Ascending aorta (tissue), 2 donors: ENCODE measurements at places on chromosomes 16 and 17. TPM values are rescaled to one million over a fixed set of nuclear protein-coding genes. Genes with fewer than 3 reads are reported as not detected.
A peak's percentile ranks its signal among the peaks of the same experiment; 100 is the strongest.

Gene SLC16A6
- total RNA-seq, result not detected

DNA sequence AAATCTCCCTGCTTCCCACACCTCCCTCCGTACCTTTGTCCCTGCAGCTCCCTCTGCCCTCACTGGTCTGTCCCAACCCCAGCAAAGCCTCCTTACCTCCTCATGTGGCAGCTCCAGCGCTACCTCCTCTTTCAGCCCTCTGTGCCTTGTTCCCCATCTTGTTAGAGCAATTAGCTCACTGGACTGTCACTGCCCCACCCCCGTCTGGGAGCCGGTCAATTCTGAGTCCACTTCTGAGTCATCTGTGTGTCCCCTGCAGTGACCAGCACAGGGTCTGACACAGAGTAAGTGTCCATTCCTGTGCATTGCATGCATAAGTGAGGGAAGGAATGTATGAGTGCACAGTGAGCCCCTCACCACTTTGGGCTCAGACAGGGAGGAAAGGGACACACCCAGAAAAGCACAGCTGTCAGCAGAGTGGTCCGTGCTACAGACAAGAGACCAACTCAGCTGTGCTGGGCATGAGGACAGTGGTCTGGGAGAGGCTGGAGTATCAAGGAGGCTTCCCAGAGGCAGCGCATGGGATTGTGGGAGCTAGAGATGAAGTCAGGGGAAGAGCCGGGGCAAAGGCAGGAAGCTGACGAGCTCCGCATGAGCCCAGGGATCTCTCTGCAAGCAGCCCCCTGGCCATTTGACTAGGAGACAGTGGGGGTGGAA, 45.9 kb downstream of the PITPNM3 start:
- DNase-seq, result no peak
- no peaks in the 10 kb centered on the region for H3K27me3 ChIP-seq
- no peak overlapping the region for H3K4me3 ChIP-seq
- H3K36me3 ChIP-seq, result no peaks in the 10 kb centered on the region
- no peak overlapping the region for H3K27ac ChIP-seq
- H3K4me1 ChIP-seq, result no peaks in the 10 kb centered on the region

Gene NHERF2
- total RNA-seq, result 123 TPM

DNA sequence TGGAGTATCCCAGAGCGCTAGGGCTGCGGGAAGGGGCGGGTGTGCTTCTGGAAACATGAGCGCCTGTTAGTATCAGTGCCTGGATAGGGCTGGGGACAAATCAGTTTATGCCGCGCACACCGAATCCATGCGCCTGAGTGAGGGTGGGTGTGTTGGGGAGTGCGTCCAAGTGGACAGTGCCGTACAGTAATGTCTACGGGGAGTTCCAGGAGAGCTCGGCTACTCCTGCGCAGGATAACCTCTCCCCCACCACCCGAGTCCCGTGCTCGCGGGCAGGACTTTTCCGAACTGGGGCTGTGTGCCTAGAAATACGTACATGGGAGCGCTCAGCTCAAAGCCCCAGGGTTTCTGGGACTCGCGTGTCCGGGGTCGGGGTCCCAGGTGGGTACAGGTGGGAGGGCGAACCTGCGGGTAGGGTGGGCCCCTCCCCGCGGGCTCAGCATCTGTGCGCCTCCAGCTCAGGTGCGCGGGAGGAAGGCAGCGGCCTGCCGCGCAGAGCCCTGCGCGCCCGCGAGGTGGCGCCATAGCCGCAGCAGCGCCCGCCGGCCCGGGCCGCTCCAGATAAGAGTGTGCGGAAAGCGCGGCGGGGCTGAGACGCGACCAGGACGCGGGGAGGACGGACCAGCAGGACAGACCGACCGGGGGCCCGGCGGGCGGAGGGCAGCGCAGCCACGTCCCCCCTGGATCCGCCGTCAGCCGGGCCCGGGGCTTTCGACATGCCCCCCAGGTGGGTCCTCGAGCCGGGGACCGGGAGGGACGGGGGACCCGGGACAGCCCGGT, at the start of gene HIC1:
Gene HIC1, plus strand, starts transcription at position 592 of the 780 bp plus-strand sequence. CDS start 1,588 bp downstream, outside the sequence.
- DNase-seq, result no peak
- peaks cover 29% of the 10 kb centered on the region for H3K4me1 ChIP-seq
- H3K36me3 ChIP-seq, result peaks cover 4% of the 10 kb centered on the region
- peak within 1 kb of the TSS; percentile 57 for H3K4me3 ChIP-seq
- H3K27me3 ChIP-seq, result no peaks in the 10 kb centered on the region

DNA sequence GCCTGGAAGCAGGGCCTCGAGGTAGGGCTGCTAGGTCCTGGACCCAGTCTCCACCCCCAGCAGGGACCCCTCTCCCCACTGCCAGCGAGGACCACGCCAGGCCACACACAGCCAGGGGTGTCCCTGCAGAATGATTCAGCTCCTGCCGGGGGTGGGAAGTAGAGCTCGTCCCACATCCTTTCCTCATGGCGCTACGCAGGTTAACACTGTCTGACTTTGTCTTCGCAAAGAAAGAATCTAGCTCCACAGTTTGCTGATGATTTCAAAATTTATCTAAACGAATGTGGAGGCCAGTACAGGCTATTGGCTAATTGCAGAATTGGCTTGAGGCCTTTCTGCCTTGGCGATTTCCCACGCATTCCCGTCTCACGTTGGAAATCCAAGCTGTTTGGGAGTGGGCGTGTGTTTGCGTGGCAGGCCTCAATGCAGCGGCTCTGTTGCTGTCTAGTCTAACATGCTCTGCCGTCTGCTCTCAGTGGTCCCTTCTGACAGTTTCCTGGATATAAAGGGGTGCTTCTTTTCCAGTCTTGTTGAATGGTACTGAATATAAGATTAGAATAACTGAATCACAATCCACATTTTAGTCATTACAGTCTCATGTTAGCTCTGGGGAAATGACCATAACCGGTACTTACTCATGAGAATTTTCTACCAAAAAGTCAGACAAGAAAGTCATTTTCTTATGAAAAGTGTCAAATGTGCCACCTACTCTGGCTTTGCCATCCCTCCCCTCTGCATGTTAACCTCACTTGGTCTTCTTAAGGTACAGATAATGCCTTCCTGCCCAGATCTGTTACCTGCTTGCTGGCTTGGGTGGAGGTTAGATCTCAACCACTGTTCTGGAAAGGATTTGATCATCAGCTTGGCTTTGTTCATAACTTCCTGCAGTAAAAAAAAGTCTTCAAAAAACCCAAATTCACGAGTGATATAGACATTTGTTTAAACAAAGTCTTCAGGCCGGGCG, 252.4 kb downstream of the NTN1 start:
- H3K36me3 ChIP-seq, result no peaks in the 10 kb centered on the region
- H3K4me3 ChIP-seq, result no peak overlapping the region
- H3K27ac ChIP-seq, result no peak overlapping the region
- H3K27me3 ChIP-seq, result no peaks in the 10 kb centered on the region
- no peaks in the 10 kb centered on the region for H3K4me1 ChIP-seq
- DNase-seq, result no peak

GRCh38 chr16:79864781-79865391, 264.3 kb upstream of the MAF start:
- no peak overlapping the region for H3K27ac ChIP-seq
- DNase-seq, result no peak
- no peak overlapping the region for H3K4me3 ChIP-seq
- no peaks in the 10 kb centered on the region for H3K27me3 ChIP-seq
- H3K36me3 ChIP-seq, result no peaks in the 10 kb centered on the region

GRCh38 chr17:45110676-45111611, 21.4 kb downstream of the PLCD3 start:
- H3K4me1 ChIP-seq, result peaks cover 14% of the 10 kb centered on the region
- H3K27me3 ChIP-seq, result no peaks in the 10 kb centered on the region
- H3K4me3 ChIP-seq, result no peak overlapping the region
- peak overlapping the region; percentile 81 for H3K27ac ChIP-seq
- DNase-seq, result no peak
